Ureter (tissue), 1 donor: ENCODE measurements at places on chromosomes 11 and 22.

DNA sequence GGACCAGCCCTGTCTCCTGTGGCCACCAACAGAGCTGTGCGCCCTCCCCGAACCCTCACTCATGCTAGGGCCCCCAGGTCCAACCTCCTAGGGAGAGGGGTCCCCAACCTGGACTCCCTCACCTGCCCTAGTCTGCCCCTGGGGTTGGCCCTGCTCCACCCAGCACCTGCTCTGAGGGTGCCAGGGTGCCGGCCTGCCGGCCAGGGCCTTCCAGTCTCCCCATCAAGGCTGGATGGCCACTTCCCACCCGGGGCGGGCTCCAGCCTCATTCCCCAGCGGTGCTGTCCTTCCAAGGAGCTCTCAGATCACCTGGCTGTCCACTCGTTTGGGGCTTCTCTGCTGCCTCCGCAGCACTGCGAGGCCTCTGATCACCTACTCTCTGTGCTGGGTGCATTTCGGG is 39.1 kb downstream of the CDKN1C start:
- no peak for DNase-seq

DNA sequence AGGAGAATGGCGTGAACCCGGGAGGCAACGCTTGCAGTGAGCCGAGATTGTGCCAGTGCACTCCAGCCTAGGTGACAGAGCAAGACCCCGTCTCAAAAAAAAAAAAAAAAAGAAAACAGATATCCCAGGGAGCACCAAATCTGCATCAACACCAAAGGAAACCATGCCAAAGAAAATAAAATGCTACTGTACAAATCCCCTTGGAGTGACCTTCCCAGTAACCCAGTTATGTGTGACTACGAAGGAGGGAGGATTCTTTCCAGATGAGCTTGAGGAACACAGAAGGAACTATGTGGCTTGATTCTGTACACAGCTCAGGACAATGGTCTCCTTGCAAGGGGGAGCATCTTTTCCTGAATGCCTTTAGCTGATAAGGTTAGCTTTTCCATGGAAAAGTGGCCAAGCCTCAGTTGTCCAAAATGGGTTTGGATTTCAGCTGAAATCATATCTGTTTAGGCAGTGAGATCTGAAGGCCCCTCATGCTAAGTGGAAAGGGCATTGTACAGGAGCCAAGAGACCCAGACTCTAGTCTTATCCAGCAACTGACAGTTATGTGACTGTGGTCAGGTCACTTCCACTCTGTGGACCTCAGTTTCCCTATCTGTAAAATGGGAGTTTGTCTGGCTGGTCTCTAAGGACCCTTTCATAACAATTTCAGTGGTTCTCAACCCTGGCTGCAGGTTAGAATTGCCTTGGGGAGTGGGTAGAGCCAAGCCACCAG is 87.6 kb upstream of the TIMP3 start:
- DNase-seq, result no peak

DNA sequence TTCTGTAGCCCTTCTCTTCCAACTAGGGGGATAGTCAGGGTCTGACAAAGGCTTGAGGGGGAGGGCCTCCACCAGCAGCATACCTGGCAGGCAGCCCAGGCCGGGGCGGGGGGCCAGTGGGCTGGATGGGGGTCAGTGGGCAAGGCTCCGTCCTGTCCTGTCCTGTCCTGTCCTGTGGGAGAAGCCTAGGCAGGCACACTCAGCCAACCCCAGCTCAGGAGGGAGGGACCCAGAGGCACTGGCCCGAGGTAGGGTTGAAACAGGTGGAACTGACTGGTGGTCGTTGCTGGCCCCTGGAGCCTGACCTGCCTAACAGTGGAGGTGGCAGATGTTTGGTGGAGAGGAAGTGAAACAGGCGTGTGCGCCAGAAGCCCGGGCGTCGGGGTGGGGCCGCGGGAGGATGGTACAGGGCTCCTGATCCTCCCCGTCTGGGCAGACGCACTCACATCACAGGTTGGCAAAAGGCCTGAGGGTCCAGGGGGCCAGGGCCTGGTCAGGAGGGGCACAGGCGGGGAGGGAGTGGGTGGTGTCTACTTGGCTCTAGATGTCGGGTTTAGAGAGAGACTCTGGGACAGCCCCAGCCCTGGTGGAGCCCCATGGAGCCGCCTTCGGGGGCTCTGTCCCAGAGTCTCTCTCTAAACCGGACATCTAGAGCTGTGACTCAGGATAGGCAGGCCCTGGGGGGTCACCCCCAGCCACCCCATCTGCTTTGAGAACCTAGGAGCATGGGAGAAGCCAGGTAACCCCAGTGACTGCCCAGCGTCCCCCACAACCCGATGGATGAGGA is 32.5 kb upstream of the GRAMD4 start:
- DNase-seq, result peak; percentile 63

DNA sequence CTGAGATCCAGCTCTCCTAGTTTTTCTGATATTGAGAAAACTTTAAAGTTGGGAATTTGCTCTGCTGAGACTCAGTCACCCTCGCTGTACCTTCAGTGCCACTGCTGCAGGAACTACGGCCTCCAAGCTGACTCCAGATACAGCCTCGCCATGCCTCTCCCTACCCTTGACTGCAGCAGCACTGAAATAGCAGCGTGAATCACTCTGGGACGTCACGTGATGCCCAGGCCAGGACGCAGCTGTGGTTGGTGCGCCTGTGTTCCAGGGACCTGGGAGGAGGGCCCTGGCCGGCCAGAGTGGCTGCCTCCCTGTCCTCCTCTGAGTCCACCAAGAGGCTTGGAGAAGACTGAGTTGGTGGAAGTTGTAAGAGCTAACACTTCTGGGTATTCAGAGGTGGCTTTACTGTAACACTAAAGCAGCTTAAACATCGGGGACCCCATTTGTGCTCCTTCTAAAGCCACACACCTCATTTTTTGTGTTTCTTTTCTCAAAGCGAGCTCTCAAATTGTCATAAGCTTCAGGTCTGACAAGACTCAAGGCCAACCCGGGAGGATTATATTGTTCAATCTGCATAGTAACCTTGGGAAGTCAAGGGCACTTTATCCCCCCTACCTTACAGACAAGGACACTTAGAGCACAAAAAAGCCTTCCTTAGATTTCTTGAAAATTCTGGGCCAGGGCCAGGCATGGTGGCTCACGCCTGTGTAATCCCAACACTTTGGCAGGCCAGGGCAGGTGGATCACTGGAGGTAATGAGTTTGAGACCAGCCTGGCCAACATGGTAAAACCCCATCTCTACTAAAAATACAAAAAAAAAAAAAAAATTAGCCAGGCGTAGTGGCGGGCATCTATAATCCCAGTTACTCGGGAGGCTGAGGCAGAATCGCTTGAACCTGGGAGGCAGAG is 4.2 kb upstream of the STIP1 start:
- peak; percentile 95 for DNase-seq

- no peak for DNase-seq
These were observed 319.5 kb upstream of the FAT3 start for GRCh38 chr11:91904792-91905785.

DNA sequence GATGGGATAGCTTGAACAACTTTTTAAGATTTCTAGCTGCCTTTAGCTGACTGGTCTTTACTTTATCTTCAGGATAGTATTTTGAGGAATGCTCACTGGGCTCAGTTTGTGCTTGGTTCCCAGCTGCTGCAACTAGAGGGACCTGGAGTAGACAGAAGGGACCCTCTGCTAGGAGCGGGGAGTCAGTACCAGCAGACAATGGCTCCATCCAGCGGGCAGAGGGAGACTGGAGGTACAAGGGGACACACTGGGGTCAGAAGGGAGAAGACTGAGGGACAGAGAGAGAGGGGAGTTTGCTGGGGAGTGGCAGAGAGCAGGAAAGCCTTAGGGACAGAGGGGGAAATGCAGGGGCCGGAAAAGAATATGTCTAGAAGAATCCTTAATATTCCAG is 22.0 kb upstream of the ACER3 start:
- no peak for DNase-seq

DNA sequence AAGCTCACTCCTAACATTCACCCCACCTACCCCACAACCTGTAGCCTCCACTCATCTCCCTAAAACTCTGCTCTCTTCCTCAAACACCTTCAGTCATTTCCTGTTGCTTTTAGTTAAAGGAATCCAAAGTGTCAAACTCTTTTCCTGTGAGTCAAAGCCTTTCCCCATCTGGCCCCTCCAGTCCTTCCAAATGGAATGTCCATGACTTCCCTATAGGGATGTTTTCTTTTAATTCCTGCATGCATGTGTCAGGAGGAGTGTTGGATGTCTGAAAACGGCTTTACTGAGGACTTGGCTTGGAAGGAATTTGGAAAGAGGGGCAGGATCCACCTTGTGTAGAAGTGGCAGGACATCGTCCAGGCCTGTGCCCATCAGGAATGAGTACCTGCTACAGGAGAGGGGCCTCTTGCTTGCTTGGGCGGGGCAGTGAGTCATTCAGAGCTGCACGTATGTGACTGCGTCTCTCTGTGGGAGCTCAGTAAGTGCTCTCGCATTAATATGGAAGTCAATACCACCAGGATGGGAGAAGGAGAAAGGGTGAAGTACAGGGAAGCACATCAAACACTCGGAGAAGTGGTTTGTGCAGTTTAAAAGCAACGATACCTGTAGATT is 491.9 kb downstream of the OPCML start:
- DNase-seq, result no peak

GRCh38 chr11:36211761-36212430 is 77.3 kb downstream of the COMMD9 start:
- DNase-seq, result no peak

GRCh38 chr22:26162926-26163325 is 6.3 kb upstream of the SEZ6L start:
- DNase-seq, result no peak

GRCh38 chr11:128886406-128887124 is 4.6 kb upstream of the KCNJ5 start:
- DNase-seq, result no peak

- no peak for DNase-seq
These were observed 556 bp downstream of the CDCA5 start for GRCh38 chr11:65083134-65083833.

- no peak for DNase-seq
These were observed 1060.8 kb downstream of the OPCML start for GRCh38 chr11:132471466-132471865.

- DNase-seq, result no peak
These were observed 53.6 kb upstream of the VSTM5 start for GRCh38 chr11:93903989-93904388.

- DNase-seq, result no peak
These were observed 76.8 kb upstream of the CREB3L1 start for GRCh38 chr11:46200537-46201281.

- no peak for DNase-seq
These were observed 180.8 kb downstream of the DBX1 start for GRCh38 chr11:19979519-19979845.

DNA sequence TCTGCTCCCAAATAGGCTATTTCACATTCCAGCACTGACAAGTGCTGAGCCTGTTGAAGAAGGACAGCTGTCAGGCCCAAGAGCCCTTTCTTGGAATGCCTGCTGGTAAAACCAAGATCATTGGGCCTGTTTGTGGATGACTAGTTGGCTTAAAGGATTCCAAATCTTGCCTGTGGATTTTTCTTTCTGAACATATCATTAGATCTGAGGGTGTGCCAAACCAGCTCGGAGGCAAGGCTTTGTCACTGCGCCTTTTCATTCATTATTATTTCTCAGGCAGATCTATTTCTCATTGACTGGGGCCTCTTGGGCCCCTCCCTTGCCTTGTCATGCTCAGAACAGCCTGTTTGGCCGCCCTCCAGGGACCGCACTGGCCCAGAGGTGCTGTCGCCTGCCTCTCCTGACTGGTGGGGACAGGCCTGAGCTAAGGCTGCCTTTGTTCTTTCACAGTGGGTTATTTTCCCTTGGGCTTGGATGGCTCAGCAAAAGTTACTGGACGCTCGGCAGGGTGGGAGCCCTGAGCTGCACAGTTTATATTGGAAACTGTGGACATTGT is 222.7 kb upstream of the SESN3 start:
- peak; percentile 86 for DNase-seq

DNA sequence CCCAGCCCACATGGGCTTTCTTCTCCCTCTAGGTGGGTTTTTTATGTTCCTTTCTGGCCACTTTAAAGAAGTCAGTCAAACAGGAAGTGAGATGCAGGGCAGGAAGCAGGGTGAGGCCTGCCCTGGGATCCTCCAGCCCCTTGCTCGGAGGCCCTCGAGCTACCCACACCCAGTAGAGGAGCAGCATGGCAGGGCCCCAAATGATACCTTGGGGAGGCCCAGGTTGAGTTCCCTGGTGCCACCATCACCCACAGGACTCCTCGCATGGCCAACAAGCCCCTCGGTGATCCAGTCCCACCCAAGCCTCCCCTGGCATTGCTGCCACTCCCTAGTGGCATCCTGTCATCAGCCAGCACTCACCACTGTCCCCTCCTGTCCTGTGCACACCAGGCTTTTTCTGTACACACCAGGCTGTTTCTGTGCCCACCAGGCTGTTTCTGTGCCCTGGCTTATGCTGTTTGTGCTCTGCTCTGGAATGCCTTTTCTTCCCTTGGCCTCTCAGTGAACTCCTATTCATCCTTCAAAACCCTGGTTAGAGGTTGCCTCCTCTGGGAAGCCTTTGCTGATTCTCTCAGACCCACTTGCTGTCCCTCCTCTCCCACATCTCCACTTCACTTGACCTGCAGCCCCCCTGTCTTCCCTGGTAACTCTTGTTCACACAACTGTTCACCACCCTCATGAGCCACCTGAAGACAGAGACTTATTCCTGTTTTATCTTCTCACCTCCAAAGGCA is 3.1 kb upstream of the PTGDR2 start:
- DNase-seq, result no peak

- DNase-seq, result no peak
These were observed 45.0 kb downstream of the BCR start for GRCh38 chr22:23225337-23225723.
